ENCODE measurements at places on chromosomes 12 and 14.

DNA sequence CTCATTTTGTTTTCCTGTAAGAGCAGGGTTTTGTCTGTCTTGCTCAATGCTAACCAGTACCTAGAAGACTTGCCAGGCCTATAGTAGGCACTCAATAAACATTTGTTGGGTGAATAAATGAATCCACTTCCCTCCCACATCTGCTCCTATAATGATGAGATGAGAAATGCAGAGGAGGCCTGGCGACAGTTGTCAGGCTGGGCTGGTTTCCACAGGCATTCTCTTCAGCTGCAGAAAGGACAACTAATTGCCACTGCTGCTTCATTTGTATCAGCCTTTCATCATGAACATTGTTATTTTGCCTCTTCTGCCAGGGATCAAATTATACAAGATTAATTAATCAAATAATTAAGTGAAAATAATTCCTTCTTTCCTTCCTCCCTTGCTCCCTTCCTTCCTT, 82.0 kb upstream of the PTHLH start:
- DNase-seq = no peak

DNA sequence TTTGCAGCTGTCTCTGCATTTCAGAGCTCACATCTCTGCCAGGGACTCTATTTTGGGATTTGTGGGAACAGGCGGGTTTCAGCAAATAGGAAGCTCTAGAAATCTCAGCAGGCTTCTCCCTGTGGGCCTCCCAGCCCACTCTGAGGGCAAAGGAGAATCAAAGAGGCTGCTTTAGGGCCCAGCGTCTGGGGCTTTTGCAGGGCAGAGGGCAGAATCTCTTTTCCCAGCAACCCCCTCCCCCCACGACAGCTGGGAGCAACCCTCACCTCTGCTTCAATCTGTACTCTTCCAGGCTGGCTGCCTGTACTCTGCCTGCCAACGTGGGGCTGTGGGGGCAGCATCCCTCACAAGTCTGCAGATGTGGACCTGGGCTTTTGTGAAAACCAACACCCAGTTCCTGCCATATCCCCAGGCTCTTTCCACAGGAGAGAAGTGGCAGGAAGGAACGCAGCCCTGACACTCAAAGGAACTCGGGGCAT, 529.6 kb upstream of the TBX3 start:
- DNase-seq = no peak

DNA sequence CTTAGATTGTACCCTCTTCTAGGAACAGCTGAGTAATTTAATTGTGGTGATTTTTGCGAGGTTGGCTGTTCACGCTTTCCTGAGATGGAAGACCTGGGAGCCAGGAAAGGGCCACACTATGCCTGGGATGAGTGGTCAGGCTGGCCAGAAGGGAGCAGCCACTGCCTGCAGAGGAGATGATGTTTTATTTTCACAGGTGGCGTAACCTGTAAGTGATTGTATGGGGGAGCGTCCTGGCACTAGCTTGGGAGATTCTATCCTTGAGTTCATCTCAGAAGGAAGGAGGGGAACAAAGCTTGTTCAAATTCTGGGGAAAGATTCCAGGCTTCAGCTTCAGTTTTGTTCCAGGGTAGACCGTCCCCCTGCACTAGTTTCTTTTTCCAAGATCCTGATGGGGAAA, 1.2 kb downstream of the RPH3A start:
- no peak for DNase-seq

GRCh38 chr12:106106061-106106566, 32.6 kb downstream of the NUAK1 start:
- DNase-seq = peak; percentile 32

- DNase-seq = no peak
Observed at GRCh38 chr12:113075137-113075683, 18.7 kb downstream of the DTX1 start.

GRCh38 chr14:57866199-57866705, 360 bp upstream of the SLC35F4 start:
- DNase-seq = no peak

DNA sequence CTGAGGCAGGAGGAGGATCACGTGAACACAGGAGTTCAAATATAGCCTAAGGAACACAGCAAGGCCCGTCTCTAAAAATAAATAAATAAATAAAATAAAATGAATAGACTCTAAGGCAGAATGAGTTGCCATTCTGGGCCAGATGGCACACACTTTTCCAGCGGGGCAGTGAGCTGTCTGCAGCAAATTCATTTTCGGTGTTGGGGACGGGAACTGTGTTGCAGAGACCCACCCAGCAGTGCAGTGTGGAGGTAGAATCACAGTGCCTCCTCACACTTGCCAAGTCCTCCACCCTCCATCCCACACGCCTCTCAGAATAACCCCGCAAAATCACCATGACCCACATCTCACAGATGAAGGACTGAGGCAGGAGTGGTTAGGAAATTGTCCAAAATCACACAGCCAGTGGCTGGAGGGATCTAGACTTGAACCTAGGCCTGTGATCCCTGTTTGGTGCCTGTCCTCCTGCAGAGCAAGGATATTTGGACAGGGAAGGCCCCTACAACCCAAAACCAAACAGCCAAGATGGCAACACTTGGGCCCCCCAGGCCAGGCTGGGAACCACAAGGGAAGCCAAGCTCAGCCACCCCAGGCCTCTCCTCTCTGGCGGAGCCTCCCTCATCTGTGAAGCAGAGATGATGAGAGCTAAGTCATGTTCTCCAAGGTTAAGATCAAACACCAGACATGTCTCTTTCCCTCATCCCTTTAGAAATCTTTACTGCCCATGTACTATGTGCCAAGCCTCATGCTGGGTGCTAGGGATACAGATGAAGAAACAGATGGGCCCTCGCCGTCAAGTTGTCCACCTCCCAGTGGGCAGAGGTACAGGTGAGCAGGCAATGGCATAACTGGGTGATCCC, 152.7 kb downstream of the DPF3 start:
- no peak for DNase-seq

DNA sequence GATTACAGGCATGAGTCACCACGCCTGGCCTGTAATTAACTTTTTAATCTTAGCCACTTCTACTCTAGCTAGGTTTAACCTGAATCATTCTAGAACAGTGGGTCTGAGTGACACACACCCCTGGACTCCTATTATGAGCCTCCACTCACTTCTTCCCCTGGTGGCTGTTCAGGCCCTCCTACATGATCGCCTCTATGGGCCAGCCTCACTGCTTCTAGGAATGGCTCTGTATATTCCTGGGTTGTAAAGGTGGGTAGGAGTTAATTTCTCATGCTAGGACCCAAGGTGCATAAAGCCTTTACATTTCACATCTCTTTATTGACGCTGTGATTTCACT, 8.0 kb upstream of the RNU6-8 start:
- DNase-seq = no peak

GRCh38 chr12:129771238-129771637, 132.6 kb downstream of the TMEM132D start:
- no peak for DNase-seq

DNA sequence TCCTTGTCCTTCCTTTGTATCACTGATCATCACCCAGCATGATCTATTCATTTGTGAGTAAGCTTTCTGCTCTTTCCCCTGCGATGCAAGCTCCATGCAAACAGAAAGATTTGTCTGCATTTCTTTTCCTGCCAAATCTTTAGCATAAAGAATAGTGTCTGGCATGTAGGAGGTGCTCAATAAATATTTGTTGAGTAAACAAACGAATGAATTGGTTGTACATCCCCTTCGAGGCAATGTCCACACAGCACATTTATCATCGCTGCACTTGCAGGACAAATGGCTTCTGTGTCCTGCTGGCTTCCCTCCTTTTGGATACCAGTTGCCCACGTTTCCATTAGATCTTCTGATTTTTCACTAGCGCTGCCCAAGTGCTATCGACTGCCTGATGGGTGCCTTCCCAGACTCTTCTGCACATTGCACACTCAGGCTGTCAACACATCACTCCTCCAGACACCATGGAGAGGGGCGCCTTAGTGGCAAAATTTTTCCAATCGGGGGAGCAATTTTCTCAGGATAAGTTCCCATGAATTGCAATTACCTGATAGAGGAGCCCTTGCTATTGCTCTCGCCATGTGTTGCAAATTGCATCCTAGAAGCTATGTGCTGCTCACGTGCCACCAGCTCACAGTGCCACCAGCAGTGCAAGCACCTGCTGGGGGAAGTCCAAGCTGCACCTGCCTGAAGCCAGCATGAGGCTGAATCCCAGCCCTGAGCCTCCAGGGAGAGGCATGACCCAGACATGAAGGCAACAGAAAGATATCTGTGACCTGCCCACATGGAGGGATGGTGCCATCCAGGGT, 206.6 kb downstream of the KIF26A start:
- no peak for DNase-seq

GRCh38 chr12:87953256-87953860, 75.8 kb downstream of the C12orf50 start:
- peak; percentile 47 for DNase-seq

GRCh38 chr12:89379148-89379838, 27.0 kb upstream of the DUSP6 start:
- DNase-seq = no peak

GRCh38 chr14:51844081-51844881, 16.1 kb upstream of the GNG2 start:
- no peak for DNase-seq

- peak; percentile 97 for DNase-seq
Observed at GRCh38 chr14:89000007-89000942, 175.8 kb downstream of the TTC8 start.

GRCh38 chr14:54427871-54428270, 13.3 kb downstream of the CNIH1 start:
- no peak for DNase-seq

- DNase-seq = no peak
Observed at GRCh38 chr14:94330857-94331256, 7.7 kb upstream of the SERPINA6 start.

DNA sequence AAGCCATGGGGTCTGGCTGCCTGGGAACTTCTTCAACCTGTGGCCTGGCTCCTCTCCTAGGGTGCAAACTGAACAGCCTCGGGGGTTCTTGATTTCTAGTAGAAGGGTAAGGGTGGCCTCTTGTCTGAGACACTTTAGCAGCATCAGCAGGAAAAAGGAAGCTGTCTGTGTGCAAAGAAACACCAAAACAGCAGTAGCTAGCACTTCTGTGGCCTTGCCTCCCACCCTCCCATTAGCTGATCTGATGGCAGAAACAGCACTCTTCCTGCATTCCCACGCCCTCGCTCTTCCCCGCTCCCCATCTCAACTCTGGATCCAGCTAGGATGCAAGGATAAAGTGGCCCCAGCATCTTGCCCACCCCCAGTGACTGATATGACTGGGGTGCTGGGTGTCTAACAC, 20.7 kb downstream of the SLC7A8 start:
- no peak for DNase-seq

GRCh38 chr12:21416511-21417121, 20.8 kb upstream of the PYROXD1 start:
- DNase-seq = peak; percentile 7

GRCh38 chr14:76461886-76462285, 85.9 kb downstream of the ESRRB start:
- no peak for DNase-seq

GRCh38 chr12:101040936-101041335, 169.1 kb downstream of the SLC5A8 start:
- DNase-seq = no peak

DNA sequence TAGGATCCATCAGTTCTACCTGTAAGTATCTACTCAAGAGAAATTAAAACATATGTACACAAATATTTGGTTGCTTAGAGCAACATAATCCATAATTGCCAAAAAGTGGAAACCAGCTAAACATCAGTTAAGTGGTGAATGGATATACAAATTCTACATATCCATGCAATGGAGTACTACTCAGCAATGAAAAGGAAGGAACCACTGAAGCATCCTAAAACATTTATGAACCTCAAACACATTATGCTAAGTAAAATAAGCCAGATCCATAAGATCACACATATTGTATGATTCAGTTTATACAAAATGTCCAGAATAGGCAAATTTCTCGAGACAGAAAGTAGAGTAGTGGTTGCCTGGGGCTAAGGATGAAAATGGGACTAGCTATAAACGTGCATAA, 8.4 kb upstream of the ARHGAP5 start:
- DNase-seq = no peak

DNA sequence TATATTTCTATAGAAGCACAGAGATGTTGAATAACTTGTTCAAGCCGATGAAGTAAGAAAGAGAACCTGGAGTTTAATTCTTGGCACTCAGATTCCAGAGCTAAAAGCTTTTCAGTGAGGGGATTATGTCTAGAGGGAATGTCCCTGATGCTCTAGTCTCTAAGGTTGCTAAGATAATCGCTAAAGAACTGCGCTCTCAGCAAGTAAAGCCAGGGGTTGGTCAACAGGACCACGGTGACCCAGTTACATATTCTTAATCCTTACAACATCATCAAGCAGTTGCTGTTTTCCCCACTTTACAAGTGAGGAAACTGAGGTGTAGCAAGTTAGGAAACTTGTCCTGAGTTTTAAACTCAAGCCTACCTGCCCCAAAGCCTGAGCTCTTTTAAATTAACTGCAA, 110.8 kb downstream of the DAD1 start:
- DNase-seq = no peak

GRCh38 chr12:52600071-52600470, 1.2 kb downstream of the KRT72 start:
- DNase-seq = no peak

- peak; percentile 48 for DNase-seq
Observed at GRCh38 chr14:86847140-86847539, 1145.8 kb downstream of the GALC start.

GRCh38 chr12:41344776-41345470, 156.8 kb downstream of the PDZRN4 start:
- DNase-seq = no peak

- no peak for DNase-seq
Observed at GRCh38 chr12:106436164-106436563, 78.6 kb downstream of the POLR3B start.

DNA sequence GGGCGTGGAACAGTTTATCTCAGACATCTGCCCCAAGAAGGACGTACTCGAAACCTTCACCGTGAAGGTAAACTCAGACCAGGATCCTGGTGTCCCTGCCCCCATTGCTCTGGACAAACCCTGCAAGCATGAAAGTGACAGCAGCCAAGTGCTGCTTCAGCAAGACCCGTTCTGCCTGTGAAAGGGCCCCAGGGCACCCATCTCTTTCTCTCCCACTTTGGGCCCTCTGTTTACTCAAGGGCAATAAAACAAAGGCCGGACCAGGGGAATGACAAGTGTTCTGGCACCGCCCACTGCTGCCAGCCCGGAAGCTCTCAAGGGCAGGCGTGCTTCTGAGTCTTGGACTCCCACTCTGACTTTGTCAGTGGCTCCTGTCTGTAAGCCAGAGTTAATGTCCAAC, 35.3 kb downstream of the CD9 start:
- DNase-seq = no peak

GRCh38 chr12:55679691-55680090, 28.0 kb downstream of the ITGA7 start:
- DNase-seq = no peak

DNA sequence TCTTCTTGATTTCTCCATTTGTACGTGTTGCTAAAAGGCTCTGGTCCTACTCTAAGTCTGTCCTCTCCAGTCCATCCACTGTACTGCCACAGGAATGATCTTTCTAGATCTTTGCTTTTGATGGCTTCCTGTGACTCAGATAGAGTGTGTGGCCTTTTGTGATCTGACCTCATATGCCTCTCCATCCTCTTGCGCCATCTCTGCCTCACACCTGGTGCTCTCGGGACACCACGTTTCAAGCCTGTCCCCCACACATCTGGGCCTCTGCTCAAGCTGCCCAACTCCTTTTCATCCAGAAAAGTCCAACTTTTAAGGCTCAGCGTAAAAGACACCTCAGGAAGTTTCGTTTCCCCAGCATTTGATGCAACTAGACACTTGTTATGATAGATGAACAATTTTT, 39.0 kb downstream of the DCAF4 start:
- DNase-seq = peak; percentile 25
